ENCODE measurements at places on chromosomes 1 and 21.

- DNase-seq = no peak
Observed at GRCh38 chr1:201089596-201089995, 22.6 kb downstream of the CACNA1S start.

DNA sequence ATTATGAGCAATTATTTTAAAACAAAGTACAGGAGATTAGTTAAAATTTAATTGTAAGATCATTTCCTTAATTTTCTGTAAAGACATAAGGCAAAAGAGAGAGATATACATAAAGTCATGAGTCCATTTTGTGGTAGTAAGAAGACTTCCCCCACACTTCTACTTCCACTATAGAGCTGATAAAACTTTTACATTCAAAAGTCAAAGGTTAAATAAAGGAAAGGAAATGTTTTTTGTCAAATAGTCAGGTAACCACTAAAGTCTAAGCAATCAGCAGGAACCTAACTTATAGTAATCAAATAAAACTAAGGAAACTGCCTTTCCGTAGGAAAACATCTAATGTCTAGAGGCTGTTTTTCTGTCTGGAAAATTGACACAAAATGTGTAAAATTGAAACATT lies 110.9 kb downstream of the DENND1B start:
- DNase-seq = no peak

DNA sequence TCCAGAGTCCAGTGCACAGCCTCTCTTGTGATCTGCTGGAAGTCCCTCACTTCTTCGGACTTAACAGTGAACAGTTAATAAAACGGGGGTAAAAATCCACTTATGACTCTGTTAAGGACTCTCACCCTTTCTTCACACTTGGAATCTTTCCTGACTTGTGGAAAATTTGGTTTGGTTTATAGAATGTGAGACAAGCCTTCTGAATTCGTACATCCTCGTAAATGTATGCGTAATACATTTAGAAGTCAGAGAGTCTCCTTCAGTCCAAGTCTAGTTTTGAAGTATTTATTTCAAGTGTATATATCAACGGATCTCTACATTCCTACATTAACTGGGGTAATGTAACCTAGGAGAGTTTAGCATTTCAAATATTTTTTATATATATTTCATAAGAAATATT lies 270.4 kb downstream of the KCNJ6 start:
- DNase-seq = no peak

- no peak for DNase-seq
Observed at GRCh38 chr21:35231090-35231489, 182.0 kb upstream of the RUNX1 start.

- no peak for DNase-seq
Observed at GRCh38 chr1:7810395-7810794, 26.3 kb downstream of the PER3 start.

GRCh38 chr1:21003281-21004045 lies 173.2 kb downstream of the EIF4G3 start:
- no peak for DNase-seq

DNA sequence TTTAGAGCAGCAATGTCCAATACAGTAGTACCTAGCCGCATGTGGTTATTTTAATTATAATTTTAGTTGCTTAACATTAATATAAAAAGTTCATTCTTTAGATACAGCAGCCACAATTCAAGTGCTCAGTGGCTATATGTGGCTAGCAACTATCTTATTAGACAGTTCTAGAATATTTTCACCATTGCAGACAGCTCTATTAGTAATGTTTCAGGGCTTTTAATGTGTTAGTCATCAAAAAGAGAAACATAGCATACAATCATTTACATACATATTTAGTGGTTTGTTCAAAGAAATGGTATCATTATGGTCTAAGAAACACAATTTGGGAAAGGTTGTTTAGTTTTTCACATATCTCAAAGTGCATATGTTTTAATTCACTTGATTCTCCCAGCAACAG lies 66.6 kb upstream of the DYNLT5 start:
- DNase-seq = no peak

DNA sequence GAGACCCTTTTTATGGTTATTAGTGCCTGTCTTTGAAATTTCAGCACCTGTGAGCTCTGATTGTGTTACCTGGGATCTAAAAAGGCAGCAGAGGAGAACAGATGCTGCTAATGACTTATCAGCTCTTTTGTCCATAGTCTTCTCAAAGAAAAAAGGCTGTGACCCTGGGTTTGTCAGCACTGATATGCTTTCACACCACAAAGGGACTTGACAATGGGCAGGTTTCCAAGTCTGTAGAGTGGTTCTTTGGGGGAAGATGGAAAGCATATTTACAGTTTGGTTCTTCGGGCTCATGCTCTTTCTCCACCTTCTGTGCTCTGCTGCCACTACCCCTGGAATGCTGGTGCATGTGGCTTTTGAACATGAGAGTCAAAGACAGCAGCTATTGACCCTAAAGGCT lies 32.0 kb downstream of the DNAJC6 start:
- DNase-seq = no peak
